ENCODE measurements at places on chromosomes 12 and 14.
A peak's percentile ranks its signal among the peaks of the same experiment; 100 is the strongest.

- no peak for DNase-seq
These were observed 34.4 kb upstream of the GALNT9 start for GRCh38 chr12:132363661-132364347.

- no peak for DNase-seq
These were observed 13.1 kb downstream of the JDP2 start for GRCh38 chr14:75440733-75441477.

- no peak for DNase-seq
These were observed 13.2 kb downstream of the NUAK1 start for GRCh38 chr12:106125351-106126095.

GRCh38 chr12:120199595-120200306, 1.2 kb downstream of the RPLP0 start:
- no peak for DNase-seq

DNA sequence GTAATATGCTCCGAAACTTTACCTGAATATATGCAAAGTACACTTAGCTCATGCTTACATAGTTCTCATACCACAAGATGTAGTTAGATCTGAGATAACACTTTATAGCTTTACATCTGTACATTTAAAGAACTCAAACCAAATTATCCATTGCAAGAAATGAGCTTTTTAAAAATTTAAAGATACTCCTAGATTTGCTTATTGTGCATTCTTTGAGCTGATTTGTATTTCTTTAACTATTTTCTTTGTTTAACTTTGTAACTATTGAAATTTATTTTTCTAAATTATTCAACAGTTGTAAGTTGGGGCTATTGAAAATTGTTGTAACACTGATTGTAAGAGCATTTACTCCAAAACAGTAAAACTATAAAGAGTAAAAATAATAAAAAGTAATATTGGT, 340.2 kb upstream of the NOVA1 start:
- DNase-seq: no peak

DNA sequence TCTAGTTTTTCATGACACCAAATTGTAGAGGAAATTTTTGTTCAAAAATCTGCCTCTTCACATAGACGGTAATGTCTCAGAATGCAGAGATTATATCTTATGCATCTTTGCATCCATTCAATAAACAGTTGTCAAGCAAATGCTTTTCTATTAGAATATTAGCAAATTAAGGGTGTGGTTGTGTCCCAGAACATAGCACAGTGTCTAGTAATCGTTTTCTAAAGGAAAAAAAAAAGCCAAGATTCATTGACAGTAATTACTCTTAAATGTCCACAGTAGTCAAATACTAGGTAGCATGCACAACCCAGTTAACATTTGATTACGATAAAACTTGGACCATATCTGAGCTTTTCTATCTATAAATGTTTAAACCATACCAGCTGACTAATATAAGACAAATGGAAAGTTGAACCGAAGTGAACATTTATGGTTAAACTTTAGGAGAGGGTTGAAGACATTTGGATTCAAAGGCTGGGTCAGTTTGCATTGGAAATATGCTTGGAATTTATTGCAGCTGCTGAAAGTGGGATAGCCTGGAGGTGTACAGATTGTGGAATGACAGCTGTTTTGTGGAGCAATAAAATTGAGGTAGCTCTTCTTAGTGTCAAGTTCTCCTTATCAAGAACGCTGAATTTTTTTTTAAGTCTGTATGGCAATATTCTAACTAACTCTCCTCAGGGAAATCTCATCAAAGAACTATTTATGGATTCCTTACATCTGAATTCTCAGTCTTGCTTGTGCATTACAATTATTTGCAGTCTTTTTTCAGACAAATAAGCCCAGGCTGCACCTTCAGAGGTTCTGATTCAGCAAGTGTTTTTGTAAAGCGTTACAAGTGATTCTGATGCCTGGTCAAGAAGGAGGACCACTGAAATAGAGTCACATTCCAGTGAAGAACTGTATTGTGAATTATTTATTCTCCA, 66.7 kb upstream of the ATP2B1 start:
- no peak for DNase-seq

GRCh38 chr12:14958361-14959125, 2.9 kb downstream of the ARHGDIB start:
- no peak for DNase-seq

DNA sequence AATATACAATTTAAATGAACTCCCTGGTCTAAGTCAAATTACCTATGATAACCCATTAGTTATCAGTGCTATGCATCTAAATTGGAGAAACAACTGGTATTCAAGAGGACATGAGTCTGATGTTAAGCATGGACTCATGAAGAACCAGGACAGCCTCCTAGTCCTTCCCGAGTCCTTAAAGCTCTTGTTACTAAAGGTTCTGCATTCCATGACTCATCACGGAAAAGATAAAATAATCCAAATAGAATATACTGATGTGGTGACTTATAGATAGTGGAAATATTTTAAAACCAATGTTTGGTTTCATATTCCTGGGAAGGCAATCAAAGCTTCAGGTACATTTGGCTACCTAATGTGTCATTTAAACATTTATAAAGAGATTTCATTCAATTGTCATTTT, 117.2 kb upstream of the PMCH start:
- DNase-seq: no peak

- DNase-seq: no peak
These were observed 12.5 kb downstream of the MOK start for GRCh38 chr14:102292441-102292840.

DNA sequence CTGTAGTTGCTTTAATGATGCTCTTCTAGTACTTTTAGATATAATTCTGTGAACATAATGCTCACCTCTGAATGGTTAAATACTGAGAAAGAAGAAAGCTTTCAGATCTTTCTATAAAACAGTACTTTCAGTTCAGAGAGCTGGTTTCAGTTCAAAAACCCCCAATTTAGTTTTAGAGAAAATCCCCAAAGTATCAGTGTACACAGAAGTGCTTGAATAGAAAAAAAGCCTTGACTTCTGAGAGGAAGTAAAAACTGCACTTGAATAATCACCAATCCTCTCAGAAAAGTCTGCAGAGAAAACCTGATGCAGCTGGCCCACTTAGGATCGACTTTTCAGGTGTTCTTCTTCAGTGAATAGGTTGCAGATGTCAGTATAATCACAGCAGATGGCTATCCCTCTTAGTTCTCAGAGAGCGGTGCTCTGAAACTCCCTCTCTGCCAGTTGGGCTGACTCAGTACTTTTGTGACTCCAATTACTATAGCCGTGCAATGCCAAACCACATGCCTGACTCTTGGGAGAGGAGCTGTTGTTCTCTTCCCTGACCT, 616.3 kb downstream of the LRFN5 start:
- no peak for DNase-seq

DNA sequence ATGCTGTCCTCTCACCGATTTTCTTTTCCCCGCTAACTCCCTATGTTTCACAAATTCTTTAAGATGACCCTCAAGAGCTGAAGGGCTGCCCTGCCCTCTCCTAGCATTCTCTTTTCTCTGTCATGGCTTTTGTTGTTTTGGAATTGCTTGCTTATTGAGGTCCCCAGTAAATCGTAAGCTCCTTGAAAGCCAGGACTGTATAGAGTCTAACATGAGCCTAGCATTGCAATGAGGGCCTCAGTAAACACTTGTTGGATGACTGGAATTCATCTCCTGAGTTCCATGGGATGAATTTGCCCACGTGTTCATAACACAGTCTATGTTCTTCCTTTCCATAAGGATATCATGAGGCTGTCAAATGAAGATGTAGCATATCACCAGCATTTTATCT, 92.2 kb downstream of the APAF1 start:
- no peak for DNase-seq

DNA sequence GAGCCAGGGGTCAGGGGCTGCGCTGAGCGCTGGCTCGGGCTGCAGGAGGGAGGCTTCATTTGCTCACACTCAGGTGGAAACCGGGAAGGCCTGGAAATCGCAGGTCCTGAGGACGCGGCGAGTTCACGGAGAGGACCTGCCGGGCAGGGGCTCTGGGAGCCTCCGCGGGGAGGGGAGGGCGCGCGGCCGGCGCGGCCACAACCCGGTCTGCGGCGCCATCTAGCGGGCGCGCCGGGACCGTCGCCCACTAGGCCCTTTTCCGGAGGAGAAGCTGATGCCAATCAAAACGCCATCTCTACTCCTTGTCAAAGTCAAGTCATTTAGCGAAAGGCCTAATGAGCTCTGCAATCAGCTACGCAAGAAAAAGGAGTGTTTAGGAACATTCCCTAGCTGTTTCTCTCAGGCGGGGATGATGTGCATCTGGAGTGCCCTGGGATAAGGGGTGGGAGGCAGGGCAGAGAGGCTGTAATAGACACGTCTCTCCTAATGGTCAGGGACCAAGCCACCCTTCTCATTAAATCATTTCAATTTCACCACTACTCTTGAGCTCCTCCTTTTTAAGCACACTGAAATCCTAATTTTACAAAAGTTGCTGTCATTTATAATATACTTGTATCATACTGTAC, 885.8 kb upstream of the TMEM132C start:
- peak; percentile 52 for DNase-seq

DNA sequence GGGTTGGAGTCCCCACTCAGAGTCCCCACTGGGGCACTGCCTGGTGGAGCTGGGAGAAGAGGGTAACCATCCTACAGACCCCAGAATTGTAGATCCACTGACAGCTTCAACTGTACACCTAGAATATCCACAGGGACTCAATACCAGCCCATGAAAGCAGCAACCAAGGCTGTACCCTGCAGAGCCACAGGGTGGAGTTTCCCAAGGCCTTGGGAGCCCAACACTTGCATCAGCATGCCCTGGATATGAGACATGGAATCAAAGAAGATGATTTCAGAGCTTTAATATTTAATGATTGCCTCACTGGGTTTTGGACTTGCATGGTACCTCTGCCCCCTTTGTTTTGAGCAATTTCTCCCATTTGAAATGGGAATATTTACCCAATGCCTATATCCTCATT, 80.4 kb downstream of the RASSF9 start:
- no peak for DNase-seq

DNA sequence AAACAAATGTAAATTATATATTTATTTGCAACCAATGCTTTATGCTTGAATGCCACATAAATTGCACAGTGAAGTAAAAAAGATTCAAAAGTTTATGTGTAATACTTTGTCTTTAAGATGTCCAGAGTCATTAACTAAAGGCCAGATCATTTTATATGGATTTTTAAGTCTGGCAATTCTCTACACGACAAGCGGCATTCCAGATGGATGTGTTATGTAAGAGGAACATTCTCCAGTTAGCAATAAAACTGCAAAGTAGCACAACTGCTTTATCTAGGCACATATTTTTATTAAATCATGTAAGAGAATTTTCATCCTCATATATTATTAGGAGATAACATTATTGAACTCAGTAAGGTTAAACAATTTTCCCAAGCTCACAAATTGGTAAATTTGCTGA, 1717.7 kb upstream of the SEL1L start:
- no peak for DNase-seq

GRCh38 chr14:54567224-54567638, 303 bp downstream of the SAMD4A start:
- DNase-seq: no peak

GRCh38 chr12:27946421-27946820, 26.1 kb downstream of the PTHLH start:
- no peak for DNase-seq

DNA sequence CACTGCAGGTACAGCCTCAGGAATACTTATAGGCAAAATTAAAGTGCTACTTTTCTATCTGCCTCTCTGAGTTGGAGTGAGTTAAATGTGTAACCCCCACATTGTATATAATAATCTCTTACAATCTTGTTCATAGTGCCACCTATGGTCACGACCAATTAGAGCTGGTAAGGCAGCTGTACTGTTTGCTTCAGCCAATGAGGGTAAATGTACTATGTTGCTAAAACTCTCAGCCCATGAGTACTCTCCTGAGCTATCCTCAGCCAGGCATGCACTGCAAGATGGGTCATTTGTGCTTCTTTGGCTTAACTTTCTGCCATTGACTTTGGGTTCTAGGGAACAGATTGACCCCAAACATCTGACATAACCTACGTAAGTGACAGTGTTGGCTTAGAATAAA, 15.0 kb upstream of the MDM2 start:
- DNase-seq: no peak

- DNase-seq: peak; percentile 78
These were observed 102.7 kb upstream of the TBX5 start for GRCh38 chr12:114508529-114509129.

- no peak for DNase-seq
These were observed 66.7 kb upstream of the STON2 start for GRCh38 chr14:81466854-81467253.

DNA sequence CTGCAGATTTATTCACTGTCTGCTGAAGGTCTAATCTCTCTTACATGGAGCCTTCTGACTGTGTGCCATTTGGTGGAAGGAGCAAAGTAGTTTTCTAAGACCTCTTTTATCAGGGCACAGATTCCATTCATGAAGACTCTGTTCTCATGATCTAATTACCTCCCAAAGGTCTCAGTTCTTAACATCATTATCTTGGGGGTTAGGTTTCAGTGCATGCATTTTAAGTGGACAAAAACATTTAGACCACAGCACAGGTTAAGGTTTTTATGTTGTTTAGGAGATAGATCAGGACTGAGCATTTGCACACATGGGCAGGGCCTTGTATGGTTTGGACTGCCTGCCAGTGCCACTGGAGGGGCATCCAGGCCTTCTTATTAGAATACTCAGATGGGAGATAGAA, 746.1 kb downstream of the C12orf50 start:
- DNase-seq: no peak

GRCh38 chr14:24437020-24437735, 5.4 kb downstream of the SDR39U1 start:
- DNase-seq: no peak

DNA sequence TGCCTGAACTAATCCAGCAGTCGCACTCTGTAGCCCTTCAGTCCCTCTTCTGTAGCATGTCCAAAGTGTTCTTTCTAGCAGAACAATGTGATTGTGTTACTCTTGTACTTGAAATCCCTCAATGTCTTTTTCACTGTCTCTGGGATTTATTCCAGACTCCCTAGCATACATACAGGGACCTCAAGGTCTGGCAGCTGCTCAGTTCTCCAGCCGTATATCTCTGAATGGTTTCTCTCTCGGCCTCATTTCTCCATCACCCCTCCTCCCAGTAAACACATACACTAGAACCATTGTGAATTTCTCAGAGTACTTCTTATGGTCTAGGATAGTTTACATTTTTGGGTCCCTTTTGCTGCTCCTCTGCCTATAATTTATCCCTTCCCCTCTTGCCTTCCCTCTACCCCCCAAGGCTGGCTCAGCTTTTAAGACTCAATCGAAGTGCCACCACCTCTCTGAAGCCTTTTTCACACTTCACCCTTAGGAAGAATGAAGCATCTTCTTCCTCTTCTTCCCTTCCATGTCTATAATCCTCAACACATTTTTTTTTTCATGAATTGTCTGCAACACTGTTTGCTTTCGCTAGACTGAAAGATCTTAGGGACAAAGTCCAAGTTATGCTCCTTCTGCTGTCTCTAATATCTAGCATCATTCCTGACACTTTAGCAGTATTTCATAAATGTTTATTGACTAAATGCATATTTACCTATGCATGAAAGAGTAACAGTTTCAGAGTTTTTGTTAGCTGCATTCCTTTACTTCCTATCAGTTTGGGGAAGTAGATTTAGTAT, 446.1 kb downstream of the ZFP36L1 start:
- no peak for DNase-seq

GRCh38 chr12:49130151-49131050, 794 bp downstream of the TUBA1B start:
- peak; percentile 86 for DNase-seq

- no peak for DNase-seq
These were observed 23.1 kb upstream of the STRAP start for GRCh38 chr12:15859116-15859515.

GRCh38 chr12:34396861-34397590, 374.7 kb downstream of the ALG10 start:
- DNase-seq: no peak

- no peak for DNase-seq
These were observed 2.7 kb upstream of the CDKN1B start for GRCh38 chr12:12714276-12715021.
